ENCODE measurements at places on chromosomes 5 and 9.

- no peak for DNase-seq
Observed at GRCh38 chr5:142677198-142677597, 8.7 kb downstream of the FGF1 start.

GRCh38 chr5:42621662-42622061 is 135.0 kb upstream of the CCDC152 start:
- DNase-seq: no peak

DNA sequence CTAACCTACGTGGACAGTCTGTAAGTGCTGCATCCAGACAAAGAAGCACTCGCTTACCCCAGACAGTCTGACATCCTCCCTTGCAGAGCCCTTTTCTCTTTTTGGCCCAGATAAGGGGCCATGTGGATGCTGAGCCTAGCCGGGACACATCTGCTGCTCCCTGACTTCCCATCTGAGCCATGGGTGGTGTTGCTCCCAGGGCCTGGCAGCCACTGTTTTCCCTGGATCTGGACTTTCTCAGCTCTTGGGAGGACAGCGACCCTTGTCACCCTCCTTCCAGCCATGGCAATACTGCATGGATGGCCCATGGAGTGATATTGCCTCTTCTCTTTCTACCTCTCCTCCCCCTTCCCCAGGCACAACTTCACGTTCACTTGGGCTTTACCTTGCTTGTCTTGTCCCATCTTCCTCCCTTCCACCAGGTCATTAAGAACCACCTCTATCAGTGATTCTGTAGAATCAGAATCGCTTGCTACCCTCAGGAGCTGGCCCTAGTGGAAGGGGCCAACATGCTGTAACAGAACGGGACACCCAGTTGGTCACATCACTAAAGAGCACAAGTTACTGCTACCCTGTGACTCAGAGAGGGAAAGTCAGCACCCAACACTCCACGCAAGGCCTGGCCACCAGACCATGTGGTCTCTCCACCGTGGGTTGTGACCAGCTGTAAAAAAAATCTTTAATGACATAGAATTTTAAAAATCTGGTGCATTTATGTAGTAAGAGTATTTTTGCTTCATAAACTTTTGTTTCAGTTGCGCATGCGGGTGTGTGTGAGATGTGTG is 4.4 kb downstream of the NEURL1B start:
- DNase-seq: no peak

- no peak for DNase-seq
Observed at GRCh38 chr5:126052120-126052519, 371.1 kb upstream of the GRAMD2B start.

DNA sequence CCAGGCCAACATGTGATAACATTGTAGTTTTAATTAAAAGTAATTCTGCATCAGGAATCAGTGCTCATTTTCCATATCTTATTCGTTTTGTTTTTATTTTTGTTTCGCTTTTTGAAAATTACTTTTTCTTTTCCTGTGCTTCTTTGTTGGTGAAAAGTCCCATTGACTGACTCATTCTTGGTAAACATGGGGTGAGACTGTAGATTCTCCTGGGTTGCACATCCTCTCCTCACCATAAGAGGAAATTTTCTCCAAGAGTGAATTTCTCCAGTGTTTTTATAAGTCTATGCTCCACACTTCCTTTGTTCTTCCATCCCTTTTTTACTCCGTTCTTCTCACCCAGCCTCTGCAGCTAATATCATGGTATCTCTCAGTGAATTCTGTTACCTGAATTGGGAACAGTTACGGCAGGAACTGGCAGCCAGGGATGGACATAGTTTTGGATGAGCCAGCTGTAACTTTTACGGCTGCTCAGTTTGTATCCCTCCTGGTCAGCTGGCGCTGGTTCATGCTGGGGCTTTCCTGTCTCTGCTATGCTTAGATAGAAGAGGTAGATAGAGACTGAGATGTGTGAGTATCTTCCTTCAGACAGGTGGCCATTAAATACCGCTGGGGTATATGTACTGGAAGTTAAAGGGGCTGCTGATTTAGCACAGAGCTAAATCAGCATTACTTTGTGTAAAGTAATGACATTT is 80.0 kb downstream of the MAN2A1 start:
- DNase-seq: no peak

GRCh38 chr9:120571443-120572257 is 8.3 kb downstream of the CDK5RAP2 start:
- no peak for DNase-seq

DNA sequence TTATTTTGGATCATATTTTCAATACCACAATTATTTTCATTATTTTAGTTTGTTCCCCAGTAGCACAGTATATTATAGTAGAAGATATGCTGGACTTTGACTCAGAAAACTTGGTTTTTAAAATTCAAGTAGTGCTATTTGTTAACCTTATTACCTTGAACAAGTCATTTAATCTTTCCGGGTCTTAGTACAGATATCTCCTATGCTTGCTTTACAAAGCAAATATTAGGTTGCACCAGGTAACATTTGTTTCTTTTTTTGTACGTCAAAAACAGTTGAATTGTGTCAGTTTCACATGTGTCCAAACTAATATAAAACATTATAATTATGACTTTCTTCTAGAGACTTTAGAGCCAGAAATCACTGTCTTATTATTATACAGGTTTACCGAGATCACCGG is 338.1 kb downstream of the ARL15 start:
- DNase-seq: no peak

GRCh38 chr9:27504259-27504658 is 19.8 kb upstream of the IFNK start:
- DNase-seq: no peak

GRCh38 chr9:123089040-123089439 is 55.6 kb downstream of the GPR21 start:
- no peak for DNase-seq

GRCh38 chr9:2125906-2126305 is 110.8 kb downstream of the SMARCA2 start:
- no peak for DNase-seq

DNA sequence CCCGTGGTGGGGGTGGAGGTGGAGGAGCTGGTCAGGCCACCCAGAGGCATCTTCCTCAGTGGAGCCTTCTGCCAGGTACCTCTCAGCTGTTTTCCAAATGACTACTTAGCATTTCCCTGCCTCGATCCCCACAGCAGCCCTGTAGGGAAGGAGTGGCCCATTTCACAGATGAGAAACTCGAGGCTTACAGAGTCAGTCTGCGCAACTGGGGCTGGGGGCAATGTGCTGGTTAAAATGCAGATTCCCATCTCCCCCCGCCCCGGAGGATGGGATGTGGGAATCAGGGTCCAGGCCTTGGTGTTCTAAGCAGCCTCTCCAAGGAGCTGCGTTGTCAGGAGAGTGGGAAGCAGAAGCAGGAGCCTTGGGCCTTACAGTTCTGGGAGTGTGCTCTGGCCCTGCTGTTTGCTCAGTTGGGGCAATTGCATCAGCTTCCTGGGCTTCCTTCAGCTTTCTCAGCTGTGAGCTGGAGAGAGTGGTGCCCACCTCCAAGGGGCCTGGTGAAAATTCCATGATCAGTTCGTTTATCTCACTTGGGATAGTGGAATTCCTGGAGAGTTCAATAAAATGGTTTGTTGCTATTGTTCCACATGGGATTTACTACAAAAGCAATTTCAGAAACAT is 19.4 kb downstream of the ERGIC1 start:
- no peak for DNase-seq

DNA sequence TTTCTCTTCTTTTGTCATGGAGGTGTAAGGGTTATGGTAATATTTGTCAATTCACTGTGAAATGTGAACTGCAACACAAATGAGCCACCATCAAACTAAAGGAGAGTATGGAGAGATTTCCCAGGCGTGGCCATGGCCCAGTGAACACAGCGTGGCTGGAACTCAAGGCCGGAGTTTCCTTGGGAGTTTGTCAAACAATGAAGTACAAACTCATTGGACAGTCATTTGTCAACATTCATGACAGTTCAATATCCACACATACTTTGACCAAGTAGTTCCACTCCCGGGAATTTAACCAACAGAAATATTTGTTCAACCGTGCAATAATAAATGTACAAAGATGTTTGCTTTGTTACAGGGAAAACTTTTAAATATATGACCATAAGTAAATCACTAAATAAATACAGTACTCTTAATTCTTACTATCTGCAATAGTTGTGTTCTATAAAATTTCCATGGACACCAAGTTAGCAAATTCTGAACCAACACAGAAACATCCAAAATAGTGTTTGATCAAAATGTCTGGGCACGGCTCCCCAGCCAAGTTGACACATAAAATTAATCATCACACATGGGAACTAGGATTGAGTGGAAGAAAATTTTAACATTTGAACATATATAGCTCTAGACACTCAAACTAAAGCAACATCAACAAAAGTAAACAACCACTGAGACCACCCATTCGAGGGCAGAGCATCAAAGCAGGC is 87.1 kb downstream of the DIRAS2 start:
- no peak for DNase-seq

DNA sequence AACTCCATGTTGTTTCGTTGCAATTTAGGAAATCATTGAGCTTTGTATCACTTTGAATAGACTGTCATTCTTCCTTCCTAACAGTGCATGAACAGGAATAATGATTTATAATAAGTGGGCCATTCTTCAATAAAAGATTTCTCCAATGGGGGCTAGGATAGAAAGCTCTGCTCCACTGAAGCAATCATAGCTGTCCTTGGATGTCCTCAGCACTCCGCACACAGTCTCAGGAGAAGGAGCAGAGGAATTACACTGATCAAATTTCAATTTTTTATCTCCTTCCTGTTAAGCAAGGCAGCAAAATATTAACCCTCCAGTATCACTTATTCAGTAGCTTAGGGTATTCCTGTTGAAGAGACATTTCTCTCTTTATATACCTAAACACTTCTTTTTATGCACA is 532.7 kb upstream of the ST8SIA4 start:
- no peak for DNase-seq

DNA sequence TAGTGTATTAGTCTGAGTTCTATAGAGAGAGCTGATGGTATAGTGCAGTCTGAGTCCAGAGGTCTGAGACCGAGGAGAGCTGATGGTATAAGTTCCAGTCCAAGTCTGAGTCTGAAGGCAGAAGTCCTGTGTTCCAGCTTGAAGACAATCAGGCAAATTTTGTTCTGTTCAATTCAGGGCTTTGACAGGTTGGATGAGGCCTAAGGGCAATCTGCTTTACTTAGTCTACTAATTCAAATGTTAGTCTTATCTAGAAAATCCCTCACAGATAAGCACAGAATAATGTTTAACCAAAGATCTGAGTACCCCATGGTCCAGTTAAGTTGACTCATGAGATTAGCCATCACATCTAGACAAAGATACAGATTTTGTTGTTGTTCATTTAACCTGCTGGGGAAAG is 303.0 kb upstream of the KLF4 start:
- DNase-seq: no peak

- no peak for DNase-seq
Observed at GRCh38 chr5:111129938-111130337, 37.8 kb downstream of the WDR36 start.

GRCh38 chr5:31362529-31362900 is 169.0 kb downstream of the CDH6 start:
- no peak for DNase-seq

GRCh38 chr5:76165711-76166374 is 82.7 kb downstream of the SV2C start:
- no peak for DNase-seq
